Activated gamma-delta T cell (primary cell): ENCODE measurements at places on chromosomes 12 and 14.

DNA sequence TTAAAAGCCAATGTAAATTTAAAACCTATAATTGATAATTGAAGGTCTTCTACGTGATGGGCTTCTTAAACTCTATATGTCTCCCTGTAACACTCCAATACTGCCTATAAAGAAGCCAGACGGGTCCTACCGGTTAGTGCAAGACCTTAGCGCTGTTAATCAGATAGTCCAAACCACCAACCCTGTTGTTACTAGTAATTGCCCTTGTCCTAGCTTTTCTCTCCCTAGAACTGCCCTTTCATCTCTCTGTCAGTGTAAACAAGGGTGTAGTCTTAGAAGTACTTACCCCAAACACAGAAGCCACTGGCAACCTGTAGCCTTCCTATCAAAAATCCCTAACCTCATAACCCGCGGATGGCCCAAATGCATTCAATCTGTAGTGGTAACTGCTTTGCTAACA lies 243.0 kb upstream of the DIO3 start:
- no peak for DNase-seq

GRCh38 chr14:80350707-80351106 lies 139.4 kb upstream of the DIO2 start:
- DNase-seq = no peak

DNA sequence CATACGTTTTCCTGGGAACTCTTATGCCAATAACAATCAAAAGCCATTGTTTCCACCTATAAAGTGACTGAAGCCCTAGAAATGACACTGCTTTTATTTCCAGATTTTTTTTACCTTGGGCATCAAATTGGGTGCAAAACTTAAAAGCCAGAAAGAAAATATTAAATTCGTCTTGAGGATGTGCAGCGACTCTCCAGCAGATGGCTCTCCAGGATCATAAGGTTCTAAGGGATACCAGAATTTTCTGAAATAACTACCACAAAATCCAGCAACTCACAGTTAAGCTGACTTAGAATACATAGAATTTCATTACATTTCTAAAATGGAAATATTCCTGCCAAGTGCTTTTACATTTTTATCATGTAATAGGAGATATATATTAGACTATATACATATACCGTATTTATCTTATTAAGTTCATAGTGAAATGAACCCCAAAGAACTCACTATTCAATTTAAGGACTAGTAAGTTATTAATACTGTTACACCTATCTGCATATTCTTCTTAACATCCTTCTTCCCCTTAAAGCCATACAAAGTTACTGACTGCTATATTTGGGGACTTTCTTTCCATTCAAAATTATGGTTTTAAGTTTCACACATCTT lies 44.0 kb downstream of the ARMH4 start:
- DNase-seq = no peak

GRCh38 chr12:39813776-39814175 lies 194.2 kb upstream of the ABCD2 start:
- DNase-seq = no peak

DNA sequence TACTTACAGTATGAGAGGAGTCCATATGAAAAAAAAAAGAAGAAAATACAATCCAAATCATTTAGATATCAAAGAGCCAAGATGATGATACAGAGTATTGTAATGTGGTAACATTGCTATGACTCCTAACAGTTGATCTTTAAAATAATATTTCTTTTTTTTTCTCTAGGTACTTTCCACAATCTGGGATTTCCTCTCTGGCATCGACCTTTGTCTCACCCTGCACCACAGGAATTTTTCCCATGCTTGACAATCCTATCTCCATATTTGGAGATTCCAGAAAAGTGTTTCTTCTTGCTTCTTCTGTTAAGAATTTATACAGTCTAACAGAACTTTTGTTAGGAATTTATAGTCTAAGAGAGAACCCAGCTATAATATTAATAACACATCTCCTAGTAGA lies 184.4 kb downstream of the ITPR2 start:
- DNase-seq = no peak

DNA sequence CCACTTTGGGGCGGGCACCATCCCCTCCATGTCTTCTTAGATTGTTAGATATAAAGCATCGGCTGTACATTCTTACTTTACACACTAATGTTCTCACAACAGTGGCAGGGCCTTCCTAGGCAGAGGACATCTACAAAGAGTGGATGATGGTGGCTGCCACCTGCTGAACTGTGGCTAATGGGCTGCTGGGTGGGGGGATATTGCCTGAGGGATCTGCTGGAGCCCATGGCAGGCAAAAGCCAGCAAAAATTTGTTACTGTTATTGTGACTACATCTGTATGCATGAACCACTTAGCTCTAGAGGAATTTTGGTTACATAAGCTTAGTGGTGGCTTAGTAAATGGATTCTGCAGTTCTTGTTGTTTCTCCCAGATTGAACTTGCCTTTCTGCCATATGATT lies 52.6 kb downstream of the DIP2B start:
- DNase-seq = no peak

GRCh38 chr12:118377884-118378470 lies 1.6 kb downstream of the SUDS3 start:
- no peak for DNase-seq

- DNase-seq = no peak
Measured at GRCh38 chr14:20659813-20660395, 18.4 kb upstream of the OR6S1 start.

GRCh38 chr14:86626530-86626929 lies 1096.6 kb downstream of the FLRT2 start:
- DNase-seq = no peak

GRCh38 chr14:64541972-64542835 lies 1.7 kb downstream of the HSPA2 start:
- DNase-seq = no peak

DNA sequence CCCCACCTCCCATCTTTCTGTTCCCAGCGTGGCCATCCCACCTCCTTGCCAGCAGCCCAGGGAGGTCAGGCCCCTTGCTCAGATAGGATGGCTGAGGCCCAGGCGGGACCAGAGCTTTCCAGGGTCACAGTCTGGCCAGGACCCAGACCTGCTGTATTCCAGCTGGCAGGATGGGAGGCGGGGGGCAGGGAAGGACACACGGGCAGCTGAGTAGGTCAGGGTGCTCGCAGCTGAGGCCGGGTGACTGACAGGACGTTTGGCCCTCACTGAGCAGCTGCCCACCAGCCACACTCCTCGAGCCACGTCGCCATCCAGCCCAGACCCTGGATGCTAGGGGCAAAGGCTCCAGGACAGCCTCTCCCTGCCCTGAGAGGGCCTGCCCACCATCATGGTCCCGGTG lies 4.0 kb downstream of the NUDT14 start:
- no peak for DNase-seq

GRCh38 chr12:83763425-83763824 lies 1076.7 kb downstream of the TMTC2 start:
- no peak for DNase-seq

DNA sequence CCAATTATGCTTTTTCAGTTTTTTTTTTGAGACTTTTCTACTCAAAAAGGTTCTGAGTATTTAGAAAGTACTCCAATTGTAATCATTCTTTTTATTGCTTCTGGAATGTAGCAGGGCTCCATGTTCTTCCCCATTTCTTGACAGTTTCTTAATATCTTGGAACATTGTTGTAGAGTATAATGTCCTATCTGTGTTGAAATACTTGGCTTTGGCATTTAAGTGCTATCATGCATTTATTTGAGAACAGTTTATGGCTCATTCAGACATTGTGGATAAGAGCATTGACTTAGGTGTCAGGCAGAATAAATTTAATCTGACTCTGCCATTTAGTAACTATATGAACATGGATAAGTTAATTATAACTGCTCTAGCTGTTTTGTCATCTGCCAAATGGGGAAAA lies 28.3 kb downstream of the ADIPOR2 start:
- no peak for DNase-seq

GRCh38 chr12:68854078-68854468 lies 46.1 kb downstream of the MDM2 start:
- DNase-seq = no peak

DNA sequence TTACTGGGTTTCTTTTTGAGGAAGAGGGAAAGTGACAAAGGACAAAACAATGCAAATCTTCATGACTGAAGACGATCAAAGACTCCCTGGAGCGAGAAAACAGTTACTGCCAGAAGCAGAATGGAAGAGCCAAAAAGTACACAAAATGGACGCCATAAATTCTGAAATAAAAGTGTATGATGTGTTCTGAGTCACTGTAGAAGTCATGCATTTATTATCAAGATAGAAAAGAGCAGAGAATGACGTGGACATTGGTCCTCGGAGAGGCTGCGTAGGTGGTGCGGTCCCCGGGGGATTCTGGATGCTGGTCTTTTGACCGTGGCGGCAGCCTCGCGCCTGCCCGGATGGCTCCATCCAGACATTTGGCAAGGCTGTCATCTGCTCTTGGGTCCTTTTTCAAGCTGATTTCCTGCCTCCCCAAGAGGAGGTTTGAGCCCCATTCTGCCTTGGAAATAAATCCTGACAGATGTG lies 52.8 kb downstream of the C14orf132 start:
- no peak for DNase-seq

DNA sequence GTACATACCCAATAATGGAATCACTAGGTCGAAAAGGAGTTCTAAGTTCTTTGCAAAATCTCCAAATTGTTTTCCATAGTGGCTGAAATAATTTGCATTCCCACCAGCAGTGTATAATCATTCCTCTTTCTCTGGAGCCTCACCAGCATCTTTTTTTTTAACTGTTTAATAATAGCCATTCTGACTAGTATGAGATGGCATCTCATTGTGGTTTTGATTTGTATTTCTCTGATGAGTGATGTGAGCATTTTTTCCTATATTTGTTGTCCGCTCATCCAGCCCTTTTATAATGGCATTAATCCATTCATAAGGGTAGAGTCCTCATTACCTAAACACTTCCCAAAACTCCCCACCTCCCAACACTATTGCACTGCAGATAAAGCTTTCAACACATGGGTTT lies 278.3 kb downstream of the SEC23A start:
- DNase-seq = no peak

GRCh38 chr12:6114476-6114870 lies 10.0 kb downstream of the VWF start:
- no peak for DNase-seq

DNA sequence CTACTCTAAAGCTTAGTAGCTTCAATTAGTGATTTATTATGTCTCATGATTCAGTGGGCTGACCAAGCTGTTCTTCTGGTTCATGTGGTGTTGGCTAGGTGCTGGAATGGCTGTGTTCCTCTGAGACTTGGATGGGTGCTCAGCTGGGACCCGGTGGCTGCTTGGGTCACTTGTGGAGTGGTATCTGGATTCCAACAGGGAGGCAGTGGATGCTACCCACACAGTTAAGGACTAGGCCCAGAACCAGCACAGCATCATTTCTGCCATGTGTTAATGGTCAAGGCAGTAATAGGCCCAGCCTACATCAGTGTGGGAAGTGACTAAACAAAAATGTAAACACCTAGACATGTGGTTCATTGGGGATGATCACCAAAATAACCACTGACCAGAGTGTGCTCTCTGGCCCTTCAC lies 72.2 kb downstream of the FGD4 start:
- no peak for DNase-seq

GRCh38 chr12:49086116-49086515 lies 8.5 kb downstream of the DHH start:
- no peak for DNase-seq

- no peak for DNase-seq
Measured at GRCh38 chr14:24535737-24536136, 27.7 kb upstream of the CMA1 start.

- no peak for DNase-seq
Measured at GRCh38 chr14:91406982-91407381, 10.6 kb downstream of the CCDC88C start.

DNA sequence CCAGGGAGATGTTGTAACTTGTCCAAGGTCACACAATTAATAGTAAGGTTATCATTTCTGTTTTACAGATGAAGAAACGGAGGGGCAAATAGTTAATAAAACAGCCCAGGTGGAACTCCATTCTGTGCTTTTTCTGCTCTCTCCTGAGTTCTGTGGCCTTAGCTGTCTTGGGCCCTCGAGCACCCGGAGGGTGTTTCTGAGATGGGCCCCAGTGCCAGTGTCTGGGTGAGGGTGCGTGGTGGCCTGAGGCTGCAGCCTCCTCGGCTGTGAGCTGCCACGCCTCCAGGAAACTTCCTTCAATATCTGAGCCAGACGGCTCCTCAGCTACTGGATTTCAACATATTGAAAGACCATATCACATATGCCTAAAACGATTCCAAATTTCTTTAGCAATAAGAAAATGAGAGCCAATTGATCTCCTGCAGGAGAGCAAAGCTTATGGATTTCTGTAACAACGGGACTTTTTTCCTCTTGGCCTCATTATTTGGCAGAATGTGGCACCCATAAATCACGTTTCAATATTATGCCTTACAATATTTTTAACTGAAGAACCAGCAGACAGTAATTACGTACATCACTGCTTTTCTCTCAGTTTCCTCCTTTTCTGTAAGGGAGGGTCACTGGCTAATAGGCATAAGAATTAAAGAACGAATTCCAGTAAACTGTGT lies 74.8 kb upstream of the DICER1 start:
- no peak for DNase-seq

- DNase-seq = no peak
Measured at GRCh38 chr12:89075880-89076540, 276.3 kb downstream of the DUSP6 start.
